ENCODE measurements at places on chromosomes 16 and 17. TPM values are rescaled to one million over a fixed set of nuclear protein-coding genes. Genes with fewer than 3 reads are reported as not detected.

DNA sequence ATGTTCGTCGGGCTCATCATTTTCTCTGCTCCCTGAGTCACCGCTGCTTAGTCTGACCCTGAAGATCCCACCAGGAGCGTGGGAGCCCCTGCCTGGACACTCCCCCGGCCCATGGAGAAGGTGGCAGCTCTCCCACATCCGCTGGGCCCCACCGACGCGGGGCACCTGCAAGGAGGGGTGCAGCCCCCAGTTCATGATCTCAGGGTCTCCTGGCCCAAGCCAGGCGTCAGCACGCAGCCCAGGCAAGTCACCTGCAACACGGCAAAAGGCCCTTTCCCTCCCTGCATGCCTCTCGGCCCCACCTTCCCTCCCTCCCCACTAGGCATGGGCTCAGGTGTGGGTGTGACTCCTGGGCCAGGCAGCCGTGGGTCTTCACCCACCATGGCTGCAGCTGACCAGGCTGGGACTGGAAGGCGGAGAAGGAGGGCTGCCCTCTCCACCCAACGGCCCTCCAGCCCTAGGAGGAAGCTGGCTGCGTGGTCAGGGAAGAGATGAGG lies 9.7 kb upstream of the CHMP6 start:
- DNase-seq = no peak

- DNase-seq = no peak
These were observed 543 bp upstream of the GPS2 start for GRCh38 chr17:7315570-7316235.

GRCh38 chr17:37137906-37138514 lies 189.3 kb downstream of the AATF start:
- DNase-seq = no peak

- DNase-seq = peak; percentile 75
These were observed 6.5 kb downstream of the IRX5 start for GRCh38 chr16:54936979-54937670.

Gene PRKCB
- not detected for total RNA-seq

Gene CMIP
- total RNA-seq = 28.0 TPM

Gene KRTAP2-3
- 1.8 TPM for total RNA-seq

Gene PSMD11
- total RNA-seq = 119 TPM

Gene TBC1D26
- total RNA-seq = not detected
